ENCODE measurements at places on chromosomes 7 and 10. TPM values are rescaled to one million over a fixed set of nuclear protein-coding genes. Genes with fewer than 3 reads are reported as not detected.

The SP4 gene
- polyA plus RNA-seq: 3.1 TPM

The MCM10 gene
- polyA plus RNA-seq: 0.07 TPM

The ANXA8 gene
- 0.27 TPM for polyA plus RNA-seq

The NUTM2B gene
- 2.0 TPM for polyA plus RNA-seq

The EPHA1 gene
- 0.02 TPM for polyA plus RNA-seq

DNA sequence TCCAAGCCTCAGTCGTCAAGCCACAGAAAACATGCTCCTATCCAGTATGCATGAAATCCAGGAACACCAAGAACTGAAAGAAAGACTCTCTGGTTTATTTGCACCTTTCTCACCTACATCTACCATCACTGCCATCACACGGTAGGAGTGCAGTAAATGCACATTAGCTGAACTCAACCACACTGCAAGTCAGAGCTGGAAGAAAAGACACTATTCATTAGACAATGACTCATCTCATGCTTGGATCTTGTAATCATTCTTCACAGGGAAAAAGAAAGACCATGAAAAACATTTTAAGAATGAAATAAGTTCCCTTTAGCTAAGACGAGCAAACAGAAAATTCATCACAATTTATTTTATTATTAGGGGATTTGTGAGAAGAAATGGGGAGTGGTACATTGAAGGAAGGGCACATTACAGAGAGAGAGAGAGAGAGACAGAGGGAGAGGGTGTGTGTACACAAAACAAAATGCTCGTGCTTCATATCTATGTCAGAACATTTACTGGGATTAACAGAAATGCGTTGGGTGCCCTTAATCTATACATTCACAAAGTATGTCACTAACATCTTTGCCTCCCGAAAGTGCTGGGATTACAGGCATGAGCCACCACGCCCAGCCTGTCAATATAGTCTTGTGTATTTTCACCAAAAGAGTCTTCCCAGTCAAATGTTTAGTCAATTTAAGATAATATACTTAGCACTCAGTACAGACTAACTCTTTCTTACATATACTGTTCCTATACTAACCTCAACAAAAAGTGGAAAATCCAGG is 324.9 kb downstream of the PARD3 start:
- no peak for DNase-seq

GRCh38 chr7:33971106-33971505 is 65.8 kb downstream of the BMPER start:
- DNase-seq: no peak

GRCh38 chr7:29019896-29020295 is 61.8 kb upstream of the TRIL start:
- DNase-seq: peak; percentile 76

GRCh38 chr10:22570733-22571430 is 143.5 kb downstream of the PIP4K2A start:
- no peak for DNase-seq

All from right cardiac atrium (tissue), 5 donors.